ENCODE measurements at places on chromosomes 3 and 15.

- no peak for DNase-seq
Measured at GRCh38 chr15:80815106-80815505, 35.9 kb downstream of the CEMIP start.

GRCh38 chr15:77010857-77011256 is 15.9 kb downstream of the PSTPIP1 start:
- no peak for DNase-seq

GRCh38 chr15:29736012-29736743 is 86.1 kb downstream of the TJP1 start:
- no peak for DNase-seq

DNA sequence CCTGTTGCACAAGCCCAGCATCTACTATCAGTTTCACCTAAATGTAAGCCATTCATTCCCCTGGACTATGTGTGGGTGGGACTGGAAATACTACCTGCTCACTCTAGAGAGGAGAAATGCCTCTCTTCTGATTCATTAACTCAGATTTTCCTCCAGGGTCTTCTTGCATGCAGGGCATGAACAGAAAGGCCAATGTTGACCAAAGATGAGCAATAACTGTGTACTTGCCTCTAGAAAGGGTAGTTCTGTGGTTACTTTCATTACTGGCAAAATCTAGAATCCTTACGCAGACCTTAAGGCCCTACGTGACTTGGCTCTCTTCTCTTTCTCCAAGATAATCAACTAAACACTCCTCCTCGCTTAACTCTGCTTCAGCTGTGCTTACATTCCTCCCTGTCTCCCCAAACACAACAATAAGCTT is 81.4 kb upstream of the PSMD6 start:
- no peak for DNase-seq

- no peak for DNase-seq
Measured at GRCh38 chr15:49423901-49424550, 984 bp downstream of the FGF7 start.

- DNase-seq: no peak
Measured at GRCh38 chr3:177811835-177812234, 614.6 kb upstream of the TBL1XR1 start.

- DNase-seq: no peak
Measured at GRCh38 chr15:78284758-78285157, 14.7 kb downstream of the SKIC8 start.

DNA sequence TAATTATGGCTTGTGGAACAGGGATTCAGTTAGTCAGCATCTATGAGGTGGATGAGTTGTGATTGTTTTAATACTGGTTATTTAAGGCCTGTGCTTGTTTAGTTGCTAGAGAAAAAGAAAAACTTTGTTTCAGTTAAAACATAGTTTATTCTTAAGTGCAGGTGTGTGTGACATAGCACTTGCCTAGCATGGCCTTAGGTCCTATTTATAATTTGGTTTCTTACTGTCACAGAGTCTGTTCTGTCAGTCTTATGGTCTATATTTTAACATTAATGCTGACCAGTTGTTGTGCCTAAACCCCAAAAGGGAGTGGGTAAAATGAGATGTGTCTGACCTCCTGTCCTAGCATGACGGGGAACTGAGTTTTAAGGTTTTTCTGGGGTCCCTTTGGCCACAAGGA is 486.3 kb downstream of the ZIC1 start:
- DNase-seq: no peak

- no peak for DNase-seq
Measured at GRCh38 chr3:97066531-97066930, 252.1 kb downstream of the EPHA6 start.

DNA sequence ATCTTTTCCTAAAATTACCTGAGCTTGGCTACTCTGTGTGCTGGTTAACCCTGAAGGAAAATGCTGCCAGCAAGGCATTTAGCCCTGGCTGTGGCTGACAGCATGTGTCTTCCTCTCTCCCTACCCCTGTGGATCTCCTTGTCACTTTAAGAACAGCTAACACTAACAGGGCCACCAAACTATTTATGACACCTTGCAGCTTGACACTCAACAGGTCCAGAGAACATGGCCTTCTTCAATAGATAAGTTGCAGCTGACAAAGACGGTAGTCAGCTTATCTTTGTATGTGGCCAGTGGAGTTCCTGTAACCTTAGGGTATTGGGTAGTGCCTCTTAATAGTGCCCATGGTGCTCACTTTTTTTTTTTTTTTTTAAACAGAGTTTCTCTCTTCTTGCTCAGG is 32.0 kb upstream of the COPB2 start:
- no peak for DNase-seq

DNA sequence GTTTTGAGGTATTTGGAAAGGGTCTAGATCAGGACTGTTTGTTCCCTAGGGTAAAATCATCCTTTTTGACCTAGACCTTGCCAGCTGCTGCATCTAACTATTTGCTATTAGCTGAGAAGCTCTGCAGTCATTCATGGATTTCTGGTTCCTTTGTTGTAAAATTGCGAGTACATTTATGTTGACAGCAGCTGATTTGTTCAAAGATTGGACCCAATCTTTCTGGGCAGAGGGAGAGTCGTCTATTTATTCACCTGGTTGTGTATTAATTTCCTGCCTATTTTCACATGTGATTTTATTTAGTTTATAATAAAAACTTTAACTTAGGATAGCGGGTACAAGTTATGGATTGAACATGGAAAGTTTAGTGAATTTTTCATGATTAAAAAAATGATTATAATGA is 236.3 kb downstream of the CNTN4 start:
- DNase-seq: no peak

- DNase-seq: no peak
Measured at GRCh38 chr3:60579734-60580133, 671.5 kb downstream of the FHIT start.

- DNase-seq: no peak
Measured at GRCh38 chr15:56916825-56917477, 1.5 kb upstream of the TCF12 start.

- no peak for DNase-seq
Measured at GRCh38 chr3:53577506-53577905, 83.1 kb downstream of the CACNA1D start.

GRCh38 chr3:50161320-50161719 is 6.2 kb downstream of the SEMA3F start:
- DNase-seq: no peak

DNA sequence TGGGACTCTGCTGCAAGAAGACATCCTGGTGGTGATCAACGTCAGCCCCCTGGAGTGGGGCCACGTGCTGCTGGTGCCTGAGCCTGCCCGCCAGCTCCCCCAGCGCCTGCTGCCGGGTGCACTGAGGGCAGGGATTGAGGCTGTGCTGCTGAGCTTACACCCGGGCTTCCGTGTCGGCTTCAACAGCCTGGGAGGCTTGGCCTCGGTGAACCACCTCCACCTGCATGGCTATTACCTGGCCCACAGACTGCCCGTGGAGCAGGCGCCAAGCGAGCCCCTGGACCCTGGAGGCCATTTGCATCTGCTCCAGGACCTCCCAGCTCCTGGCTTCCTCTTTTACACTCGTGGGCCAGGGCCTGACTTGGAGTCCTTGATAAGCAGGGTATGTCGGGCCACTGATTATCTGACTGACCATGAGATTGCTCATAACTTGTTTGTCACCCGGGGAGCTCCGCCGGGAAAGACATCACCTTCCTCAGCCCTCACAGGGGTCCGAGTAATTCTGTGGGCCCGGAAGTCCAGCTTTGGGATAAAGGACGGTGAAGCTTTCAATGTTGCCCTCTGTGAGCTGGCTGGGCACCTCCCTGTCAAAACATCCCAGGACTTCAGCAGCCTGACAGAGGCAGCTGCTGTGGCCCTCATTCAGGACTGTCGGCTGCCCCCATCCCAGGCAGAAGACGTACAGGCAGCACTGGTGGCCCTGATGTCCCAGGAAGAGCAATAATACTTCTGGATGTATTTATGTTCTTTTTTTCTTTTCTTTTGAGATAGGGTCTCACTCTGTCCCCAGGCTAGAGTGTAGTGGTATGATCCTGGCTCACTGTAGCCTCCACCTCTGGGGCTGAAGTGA is 7.6 kb downstream of the GDPGP1 start:
- DNase-seq: no peak

GRCh38 chr3:44584646-44585501 is at the start of gene ZNF660:
Gene ZNF660 (plus strand): TSS chr3:44584964. CDS start chr3:44594194, 9,230 bp downstream.
- peak; percentile 94 for DNase-seq

DNA sequence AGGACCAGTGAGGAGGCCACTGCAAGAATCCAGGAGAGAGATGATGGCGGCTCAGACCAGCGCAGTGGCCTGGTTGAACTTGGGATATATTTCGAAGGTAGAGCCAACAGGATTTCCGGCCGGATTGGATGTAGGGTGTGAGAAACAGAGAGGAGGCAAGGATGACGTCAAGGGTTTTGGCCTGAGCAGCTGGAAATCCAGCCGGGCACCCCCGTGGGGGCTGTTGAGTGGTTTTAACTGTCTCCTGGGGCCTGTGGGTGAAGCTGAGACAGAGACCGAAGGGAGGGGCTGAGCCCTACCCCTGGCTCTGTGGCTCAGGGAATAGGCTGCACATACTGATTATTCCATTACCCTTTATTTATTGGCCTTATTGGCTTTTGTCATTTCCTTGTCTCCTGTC is 45.7 kb downstream of the EXOG start:
- no peak for DNase-seq

GRCh38 chr15:95068701-95069521 is 837.5 kb downstream of the MCTP2 start:
- DNase-seq: peak; percentile 55

DNA sequence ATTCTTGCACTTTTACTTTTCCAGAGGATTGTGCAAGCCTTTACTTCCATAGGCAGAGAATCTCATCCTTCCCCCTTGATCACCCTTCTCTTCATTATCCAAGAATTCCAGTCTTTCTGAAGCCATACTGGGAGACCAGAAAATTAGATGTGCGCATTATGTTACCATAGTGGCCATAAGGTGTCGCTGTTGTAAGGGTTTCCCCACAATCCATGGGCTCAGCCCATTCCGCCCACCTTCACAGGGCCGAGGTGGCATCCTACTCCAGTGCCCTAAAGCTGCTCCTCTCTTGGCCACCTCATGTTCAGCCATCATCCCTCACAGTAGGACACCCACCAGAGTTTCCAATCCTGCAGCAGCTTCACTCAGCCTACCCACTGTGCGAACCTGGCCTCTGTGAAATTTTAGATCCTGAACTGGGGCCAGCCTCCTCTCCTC is 35.0 kb downstream of the CTSH start:
- no peak for DNase-seq

GRCh38 chr3:133887803-133888703 is 7.6 kb downstream of the RAB6B start:
- DNase-seq: no peak

GRCh38 chr3:42906070-42906847 is at the start of gene ZNF662:
Gene ZNF662 (plus strand): TSS chr3:42906142. CDS start chr3:42908115, 1,973 bp downstream.
- DNase-seq: peak; percentile 46

DNA sequence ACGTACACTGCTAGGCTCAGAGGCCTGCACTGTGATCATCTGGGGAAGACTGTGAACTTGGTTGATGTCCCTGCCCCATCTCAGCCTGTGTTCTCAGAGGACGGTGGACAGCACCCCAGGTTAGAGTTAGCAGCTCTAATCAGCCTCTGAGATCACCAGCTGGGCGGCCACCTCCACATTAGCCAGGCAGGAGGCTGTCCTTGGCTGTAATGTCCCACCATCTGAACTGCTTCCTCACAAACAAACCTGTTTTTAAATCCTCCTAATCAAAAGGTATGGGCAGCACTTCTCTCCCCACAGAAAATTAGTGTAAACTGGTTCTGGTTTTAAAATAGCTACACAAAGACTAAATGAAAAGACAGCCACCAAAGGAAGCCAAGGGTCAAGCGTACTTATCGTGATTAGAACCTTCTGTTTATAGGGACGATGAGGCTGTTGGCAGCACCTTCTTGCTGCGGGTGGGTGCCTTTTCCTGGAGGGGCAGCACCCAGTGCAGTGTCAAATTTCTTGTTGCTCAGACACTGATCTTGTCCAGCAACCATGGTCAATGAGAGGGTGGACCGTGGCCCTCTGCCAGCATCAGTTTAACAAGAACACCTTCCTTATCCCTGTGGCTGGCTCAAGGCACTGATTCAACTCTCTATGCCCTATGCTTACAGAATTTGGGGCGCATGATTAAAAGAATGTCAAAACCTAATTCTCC is 24.6 kb downstream of the ACSBG1 start:
- DNase-seq: no peak

GRCh38 chr3:115512565-115513415 is 110.5 kb upstream of the GAP43 start:
- DNase-seq: peak; percentile 72

DNA sequence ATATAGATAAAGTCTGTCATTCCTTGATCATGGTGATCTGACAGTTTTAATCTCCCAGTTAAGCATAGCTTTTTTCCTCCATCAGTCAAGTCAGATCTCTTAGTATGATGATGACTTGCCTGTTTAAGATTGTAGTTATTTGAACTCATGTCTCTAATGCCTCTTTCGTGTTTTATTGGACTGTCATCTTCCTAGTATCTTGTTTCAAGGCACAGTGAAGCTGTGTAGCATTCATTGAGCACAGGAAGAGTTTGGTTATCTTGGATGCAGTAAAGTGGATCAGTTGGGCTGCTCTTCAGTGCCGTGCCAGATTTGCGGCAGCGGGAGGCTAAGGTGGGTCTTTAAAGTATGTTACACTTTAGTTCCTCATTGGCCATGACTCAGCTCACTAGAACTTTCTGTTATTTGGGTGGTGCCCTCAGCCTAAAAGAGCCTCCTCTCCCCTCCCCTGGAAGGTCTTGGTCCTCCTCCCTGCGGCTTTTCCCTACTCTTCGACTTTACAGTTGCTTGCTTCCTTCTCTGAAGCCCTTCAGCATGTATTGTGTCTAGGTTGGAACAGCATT is 45.7 kb upstream of the SKOR1 start:
- no peak for DNase-seq

GRCh38 chr15:36882487-36883131 is 217.7 kb downstream of the MEIS2 start:
- peak; percentile 74 for DNase-seq

DNA sequence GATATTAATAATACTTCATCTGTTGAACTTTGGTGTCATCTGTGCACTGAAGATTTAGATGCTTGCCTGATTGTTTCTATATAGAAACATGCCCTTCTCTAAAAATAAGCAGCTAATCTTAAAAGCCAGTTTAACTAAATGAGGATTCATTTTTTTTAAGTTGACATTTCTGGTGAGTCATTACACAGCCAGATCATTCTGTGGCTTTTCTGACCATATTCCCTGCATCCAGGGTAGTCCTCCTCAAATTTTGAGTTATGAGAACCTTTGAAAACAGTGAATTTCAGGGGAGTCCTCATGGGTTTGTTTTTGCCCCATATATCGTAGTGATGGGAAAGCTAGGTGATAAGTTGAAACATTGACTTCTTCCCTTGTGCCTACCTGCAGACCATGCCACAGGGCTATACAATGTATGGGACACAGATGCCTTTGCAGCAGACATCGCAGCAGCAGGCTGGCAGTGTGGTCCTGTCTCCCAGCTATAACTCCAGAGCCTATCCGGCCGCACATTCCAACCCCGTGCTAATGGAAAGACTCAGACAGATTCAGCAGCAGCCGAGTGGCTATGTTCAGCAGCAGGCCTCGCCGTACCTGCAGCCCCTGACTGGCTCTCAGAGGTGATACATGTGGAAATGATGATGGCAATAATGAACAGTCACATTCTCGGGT is 26.5 kb upstream of the P2RY12 start:
- DNase-seq: no peak

GRCh38 chr3:172040981-172041963 is 1.9 kb downstream of the FNDC3B start:
- no peak for DNase-seq

- no peak for DNase-seq
Measured at GRCh38 chr3:37891227-37891626, 29.5 kb downstream of the CTDSPL start.

- no peak for DNase-seq
Measured at GRCh38 chr3:39216176-39216790, 23.9 kb upstream of the XIRP1 start.

GRCh38 chr3:69121950-69122349 is 445 bp downstream of the LMOD3 start:
- no peak for DNase-seq
